ENCODE measurements at places on chromosomes 3 and 15. TPM values are rescaled to one million over a fixed set of nuclear protein-coding genes. Genes with fewer than 3 reads are reported as not detected.

GRCh38 chr3:194249323-194250097 is 101.6 kb downstream of the CPN2 start:
- DNase-seq, result no peak
- no peaks in the 10 kb centered on the region for H3K36me3 ChIP-seq
- no peaks in the 10 kb centered on the region for H3K4me1 ChIP-seq
- H3K27me3 ChIP-seq, result no peaks in the 10 kb centered on the region

GRCh38 chr15:66405007-66405406 is 18.3 kb downstream of the MAP2K1 start:
- no peak overlapping the region for H3K4me3 ChIP-seq
- H3K27ac ChIP-seq, result no peak overlapping the region

GRCh38 chr15:27782125-27782524 is 317.0 kb downstream of the OCA2 start:
- H3K4me3 ChIP-seq, result no peak overlapping the region
- DNase-seq, result no peak
- no peaks in the 10 kb centered on the region for H3K36me3 ChIP-seq
- no peaks in the 10 kb centered on the region for H3K27me3 ChIP-seq
- H3K27ac ChIP-seq, result no peak overlapping the region

DNA sequence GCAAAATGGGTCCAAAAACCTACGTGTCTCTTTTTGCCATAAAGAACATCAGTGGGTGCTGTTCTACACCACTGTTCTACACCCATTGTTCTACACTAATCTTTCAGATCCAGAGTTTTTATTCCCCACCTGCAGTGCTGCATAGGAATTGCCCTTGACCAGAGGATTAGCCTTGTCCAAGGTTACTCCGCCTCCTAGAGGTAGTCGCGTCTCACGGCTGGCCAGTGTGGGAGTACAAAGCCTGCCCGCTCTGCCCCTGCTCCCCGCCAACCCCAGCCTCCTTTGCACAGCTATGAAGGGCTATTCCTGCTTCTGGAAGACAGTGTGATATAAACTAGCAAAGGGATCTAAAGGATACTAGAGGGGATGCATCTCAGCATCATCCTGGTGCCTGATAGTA is 222.1 kb upstream of the LMCD1 start:
- H3K27ac ChIP-seq, result no peak overlapping the region
- DNase-seq, result no peak
- H3K4me1 ChIP-seq, result no peaks in the 10 kb centered on the region
- no peak overlapping the region for H3K4me3 ChIP-seq

GPR87 gene
- polyA plus RNA-seq, result not detected

C2CD4A gene
- not detected for polyA plus RNA-seq
